CD4-positive, alpha-beta T cell treated with Interferon gamma for 1 hour (primary cell): ENCODE measurements at places on chromosomes 7 and 10.
A peak's percentile ranks its signal among the peaks of the same experiment; 100 is the strongest.

DNA sequence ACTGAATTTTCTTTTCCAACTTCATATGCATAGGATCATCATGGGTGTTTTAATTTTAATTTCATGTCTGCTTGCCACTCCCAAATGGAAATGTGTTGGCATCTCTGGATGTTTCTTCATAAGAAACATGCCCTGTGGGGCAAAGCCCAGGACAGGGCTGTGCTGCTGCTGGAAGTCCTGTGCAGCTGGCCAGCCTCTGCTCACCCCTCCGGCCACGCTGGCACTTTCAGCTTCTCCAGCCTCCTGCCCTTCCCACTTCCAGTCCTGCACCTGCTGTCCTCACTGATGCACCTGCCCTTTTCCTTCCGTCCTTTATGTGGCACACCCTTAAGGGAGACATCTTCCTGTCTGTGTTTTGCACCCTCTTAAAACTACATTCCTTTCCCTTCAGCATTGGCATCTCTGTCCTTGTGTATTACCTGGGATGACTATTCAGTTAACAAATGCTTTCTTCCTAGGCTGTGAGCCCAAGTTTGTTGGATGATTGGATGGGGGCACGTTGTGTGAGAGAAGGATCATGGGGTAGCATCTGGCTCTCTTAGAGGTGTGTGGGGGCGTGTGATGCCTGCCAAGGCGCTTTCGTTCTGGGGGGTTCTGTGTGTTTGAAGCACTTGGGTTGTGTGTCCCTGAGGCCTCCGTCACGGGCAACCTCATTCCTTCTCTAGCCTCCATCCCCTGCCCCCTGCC, 56.8 kb downstream of the TCF7L2 start:
- no peak for DNase-seq

DNA sequence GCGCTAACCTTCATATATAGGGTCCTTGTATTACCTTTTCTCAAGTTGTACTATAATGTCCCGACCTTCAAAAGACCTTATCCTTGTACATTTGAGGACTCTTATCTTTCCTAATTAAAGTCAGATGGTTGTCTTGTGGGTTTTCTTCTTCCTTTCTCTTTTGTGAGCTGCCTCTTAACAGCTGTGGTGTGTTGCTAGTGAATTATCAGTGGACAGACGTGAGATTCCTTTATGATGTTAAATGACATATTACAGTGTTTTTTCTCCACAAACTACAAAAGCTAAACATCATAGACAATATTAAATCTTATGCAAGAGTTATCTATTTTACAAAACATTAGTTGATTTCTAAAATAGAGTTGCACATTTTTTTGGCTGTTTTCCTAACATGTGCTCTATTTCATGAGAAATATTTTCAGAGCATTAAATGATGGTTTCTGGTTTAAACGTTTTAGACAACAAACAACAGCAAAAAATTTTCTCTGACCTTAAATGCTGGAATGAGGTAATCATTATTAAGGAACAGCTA, 272.2 kb upstream of the NPVF start:
- no peak for DNase-seq

DNA sequence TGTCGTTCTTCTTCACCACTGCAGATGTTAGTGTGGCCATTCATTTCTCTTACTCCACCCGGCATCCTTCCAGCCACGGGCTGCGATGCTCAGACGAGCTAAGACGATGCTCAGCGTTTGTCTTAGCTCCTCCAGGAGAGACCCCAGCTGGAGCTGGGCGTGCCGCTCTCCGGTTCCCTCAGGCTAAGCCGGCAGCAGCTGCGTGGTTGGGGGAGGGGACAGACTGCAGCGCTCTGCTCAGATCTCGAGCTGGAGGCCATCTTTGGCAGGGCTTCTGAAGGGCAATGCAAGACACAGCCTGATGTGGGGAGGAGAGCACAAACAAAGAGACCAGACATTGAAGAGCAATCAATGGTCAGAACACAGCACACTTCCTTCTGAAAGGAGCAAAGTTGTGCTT, 4.8 kb downstream of the INA start:
- DNase-seq = no peak

- no peak for DNase-seq
Observed at GRCh38 chr10:113362645-113363091, 190.2 kb upstream of the HABP2 start.

DNA sequence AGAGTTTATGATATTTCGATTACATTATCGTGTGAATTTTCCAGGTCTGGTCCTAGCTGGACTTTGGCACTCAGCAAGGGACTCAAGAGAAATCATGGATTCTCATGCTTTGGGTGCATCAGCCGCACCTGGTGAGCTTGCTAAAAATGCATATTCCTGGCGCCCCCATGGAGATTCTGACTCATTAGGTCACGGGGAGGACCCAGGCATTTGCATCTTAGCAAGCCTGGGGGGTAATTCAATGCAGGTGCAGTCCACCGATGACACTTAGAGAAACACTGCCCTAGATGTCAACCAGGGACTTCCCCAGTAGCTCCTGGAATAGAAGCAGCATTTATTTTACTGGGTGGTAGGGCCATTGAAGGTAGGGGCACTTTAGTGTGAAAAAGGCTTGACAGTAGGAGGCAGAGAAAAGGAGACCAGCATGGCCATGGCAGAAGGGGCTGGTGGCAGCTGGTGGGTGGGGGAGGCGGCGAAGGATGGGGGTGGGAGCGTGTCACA, 29.9 kb upstream of the PDCD4 start:
- peak; percentile 67 for DNase-seq

DNA sequence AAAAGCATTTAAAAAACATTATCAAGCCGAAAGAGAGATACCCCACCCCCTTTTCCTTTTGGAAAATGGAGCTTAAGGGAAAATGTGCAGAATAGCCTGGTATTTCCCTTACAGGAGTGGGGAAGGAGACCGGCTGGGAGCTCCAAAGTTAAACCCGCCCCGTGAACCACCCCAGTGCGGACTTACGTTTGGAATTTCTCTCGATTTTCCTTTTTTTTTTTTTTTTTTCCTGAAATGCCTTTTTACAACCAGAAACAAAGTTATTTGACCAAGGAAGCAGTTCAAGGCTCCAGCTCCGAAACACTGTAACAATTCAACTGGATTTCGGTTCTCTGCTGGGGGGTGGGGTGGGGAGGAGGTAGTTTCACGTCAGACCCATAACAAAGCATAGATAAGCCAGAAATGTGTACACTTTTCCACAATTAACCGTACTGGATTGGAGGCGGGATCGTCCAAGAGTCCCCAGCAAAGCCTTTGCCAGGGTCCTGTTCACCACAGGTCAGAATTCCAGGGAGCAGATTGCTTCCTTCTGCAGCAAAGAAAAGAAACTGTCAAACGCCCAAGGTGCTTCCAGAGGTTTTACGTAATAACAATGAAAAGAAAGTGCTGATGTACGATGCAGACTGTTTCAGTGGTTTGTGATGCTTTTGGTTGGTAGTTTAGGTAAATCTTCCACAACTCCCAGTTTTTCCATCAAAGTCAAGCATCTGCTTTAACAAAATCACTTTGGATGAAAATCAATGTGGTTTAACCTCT, 6.7 kb downstream of the SKIDA1 start:
- no peak for DNase-seq
